ENCODE measurements at places on chromosomes 3 and 15.

GRCh38 chr15:71301958-71302621 lies 186.8 kb downstream of the THSD4 start:
- no peak for DNase-seq

GRCh38 chr3:159559771-159560170 lies 428.9 kb upstream of the IL12A start:
- no peak for DNase-seq

GRCh38 chr3:50658416-50658815 lies 16.3 kb upstream of the DOCK3 start:
- DNase-seq: no peak

DNA sequence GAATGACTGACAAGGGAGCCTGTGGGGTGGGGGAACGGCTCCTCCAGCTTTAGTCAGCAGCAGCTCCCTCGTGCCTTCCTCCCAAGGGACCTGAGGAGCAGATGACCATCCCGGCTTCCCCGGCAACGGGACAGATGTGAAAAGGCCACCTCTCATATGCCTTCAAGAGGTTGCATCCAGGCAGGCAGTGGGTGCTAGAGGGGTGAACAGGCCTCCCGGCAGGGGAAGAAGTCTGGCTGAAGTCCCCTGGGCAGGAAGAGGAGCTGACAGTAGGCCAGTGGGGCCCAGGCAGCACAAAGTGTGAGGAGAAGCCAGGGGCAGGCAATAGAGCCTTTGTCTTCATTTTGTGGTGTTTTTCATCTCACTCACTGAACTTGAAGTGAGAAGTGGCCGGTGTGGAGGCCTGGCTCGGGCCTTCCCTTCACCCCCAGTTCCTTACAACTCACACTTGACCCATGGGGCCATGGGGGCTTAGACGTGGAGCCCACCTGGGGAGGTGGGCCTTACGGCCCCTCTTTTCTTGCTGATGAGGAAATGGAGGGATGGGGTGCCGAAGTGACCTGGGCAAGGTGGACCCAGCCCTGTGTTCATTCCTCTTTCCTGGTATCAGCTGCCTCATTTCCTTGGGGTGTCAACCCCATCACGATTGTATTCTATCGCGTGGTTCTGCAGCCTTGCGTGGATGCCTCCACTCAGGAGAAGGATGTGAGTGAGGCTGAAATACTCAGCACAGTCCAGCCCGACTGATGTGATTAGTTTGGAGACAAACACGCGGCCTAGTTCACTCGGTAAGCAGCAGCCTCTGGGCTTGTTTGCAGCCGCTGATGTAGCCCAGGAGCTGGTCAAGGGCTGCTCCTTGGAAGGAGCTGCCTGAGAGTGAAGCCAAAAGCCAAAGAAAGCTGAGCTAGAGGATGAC lies 115.5 kb upstream of the ALDH1A3 start:
- no peak for DNase-seq

- DNase-seq: no peak
Measured at GRCh38 chr3:123749711-123750110, 134.4 kb downstream of the MYLK start.

GRCh38 chr15:28983432-28984311 lies 97.9 kb downstream of the APBA2 start:
- no peak for DNase-seq

GRCh38 chr3:141402476-141403171 lies 34.3 kb downstream of the ZBTB38 start:
- peak; percentile 46 for DNase-seq

GRCh38 chr3:191363221-191363620 lies 32.9 kb upstream of the UTS2B start:
- DNase-seq: no peak

DNA sequence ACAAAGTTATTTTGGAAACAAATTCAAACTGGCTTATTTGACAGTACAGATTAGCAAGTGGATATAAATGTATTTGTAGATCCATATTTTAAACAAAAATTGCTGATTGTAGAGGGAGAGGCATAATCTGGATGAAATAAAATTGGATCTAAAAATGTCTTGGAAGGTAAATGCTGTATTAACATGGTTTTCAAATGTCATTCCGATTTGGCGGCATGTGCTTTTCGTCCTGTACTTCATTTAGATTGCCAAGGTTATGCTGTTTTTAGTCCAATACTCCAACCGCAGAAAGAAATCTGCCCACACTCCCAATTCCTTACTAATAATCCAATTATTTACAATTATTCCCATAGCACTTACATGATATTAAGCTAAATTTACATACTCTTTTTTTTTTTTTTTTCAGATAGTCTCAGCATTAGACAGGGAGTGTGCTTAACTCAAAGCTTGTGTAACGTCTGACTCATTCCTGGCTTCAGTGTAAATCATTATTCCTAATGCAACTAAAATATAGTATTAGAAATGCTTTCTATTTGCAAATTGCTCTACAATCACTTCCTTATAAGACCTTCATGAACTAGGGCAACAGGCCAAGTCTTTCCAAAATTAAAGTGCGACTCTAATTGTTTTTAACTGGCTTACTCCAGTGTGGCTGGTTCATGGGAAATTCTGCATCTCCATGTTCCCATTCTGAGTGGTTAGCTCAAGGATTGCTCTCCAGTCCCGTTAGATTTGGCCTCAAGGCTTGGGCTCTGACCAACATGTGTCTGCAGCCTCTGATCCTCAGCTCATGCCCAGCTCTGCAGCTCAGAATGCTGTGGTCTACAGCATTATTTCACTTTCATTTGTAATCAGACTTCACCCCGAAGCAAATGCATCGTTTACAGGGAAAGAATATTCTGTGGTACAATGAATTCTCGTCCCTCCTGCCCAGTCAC lies 103.9 kb downstream of the FBN1 start:
- no peak for DNase-seq

DNA sequence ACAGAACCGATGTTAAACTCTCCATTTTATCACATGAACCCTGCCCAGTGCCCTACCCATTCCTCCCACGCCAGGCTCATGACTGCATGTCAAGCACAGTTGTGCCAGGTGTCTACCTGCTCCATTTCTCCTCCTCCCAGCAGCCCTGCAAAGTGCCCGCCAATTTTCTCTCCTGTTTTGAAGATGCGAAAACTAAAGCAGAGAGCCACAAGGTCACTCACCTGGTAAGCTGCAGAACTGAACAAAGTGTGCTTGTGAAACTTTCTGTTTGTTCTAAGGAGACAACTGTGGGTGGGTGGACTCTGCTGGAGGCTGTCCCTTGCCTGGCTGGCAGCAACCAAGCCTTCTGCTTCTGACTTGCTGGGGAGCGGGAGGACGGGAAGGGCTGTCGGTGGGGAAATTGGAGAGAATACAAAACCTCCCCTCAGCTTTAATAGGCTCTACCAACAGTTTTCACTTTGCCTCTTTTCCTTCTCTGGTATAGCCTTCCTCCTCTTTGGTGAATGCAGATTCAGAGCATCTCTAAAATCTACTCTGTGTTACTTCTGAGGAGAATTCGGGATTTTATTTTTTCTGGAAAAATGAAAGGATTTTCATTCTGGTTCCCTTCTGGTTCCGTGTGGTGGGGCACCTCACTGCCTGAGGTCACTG lies 23.0 kb downstream of the LIMD1 start:
- no peak for DNase-seq

Data from activated CD4-positive, alpha-beta T cell treated with anti-CD3 and anti-CD28 coated beads, Interleukin-2, amount 50 U/mL, for 1 hour (primary cell).